ENCODE measurements at places on chromosomes 12 and 14.

DNA sequence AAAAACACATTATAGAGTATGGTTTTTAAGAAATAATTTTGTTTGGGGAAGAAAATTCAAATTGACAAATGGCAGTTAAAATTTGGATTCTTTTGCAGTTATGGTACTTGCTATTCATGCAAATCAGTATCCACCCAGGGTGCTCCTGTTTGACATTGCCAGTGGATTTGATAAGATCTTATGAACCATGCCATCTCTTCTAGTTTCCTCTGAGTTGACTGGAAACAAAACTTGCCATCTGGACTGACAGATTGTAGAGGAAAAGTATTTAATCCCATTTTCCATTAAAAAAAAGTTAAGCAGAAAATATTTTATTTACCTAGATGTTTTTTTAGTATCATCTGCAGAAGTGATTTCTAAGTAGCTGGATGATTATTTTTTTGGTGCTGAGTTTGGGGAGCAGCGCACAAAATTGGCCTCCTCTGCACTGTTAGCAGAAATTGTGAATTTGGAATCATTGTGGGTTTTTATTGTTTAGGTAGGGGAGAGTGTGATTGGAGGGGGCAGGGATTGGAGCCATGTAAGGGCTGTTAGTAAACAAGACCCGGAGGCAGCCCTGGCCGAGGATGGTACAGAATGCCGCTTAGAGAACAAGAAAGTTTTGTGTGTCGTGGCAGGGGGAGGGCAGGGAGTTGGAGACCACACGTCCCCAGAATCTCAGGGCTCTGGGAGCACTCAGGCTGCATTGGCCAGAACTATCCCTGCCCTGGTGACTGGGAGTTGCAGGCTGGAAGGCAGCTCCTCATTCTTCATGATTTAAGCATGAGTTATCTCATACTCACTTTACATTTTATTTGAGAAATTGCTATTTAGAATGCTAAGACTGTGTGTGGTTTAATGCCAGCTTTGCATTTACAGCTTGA, 56.6 kb downstream of the WDR20 start:
- no peak for DNase-seq

DNA sequence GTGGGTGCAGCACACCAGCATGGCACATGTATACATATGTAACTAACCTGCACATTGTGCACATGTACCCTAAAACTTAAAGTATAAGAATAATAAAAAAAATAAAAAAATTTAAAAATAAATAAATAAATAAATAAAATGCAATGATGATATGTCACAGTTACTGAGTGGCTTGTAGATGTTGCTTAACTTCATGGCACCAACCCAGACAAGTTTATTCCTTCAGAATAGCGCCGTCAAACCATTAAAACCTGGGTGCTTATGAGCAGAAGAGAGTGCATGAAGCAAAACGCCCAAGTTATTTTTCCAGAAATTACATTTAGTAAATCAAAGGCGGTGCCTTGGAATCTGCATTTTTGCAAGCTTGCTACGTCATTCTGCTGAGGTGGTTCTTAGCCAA, 417.9 kb downstream of the AEBP2 start:
- no peak for DNase-seq

GRCh38 chr14:68143341-68143841, 323.8 kb downstream of the RAD51B start:
- no peak for DNase-seq

GRCh38 chr14:99758872-99759545, 34.2 kb upstream of the EML1 start:
- DNase-seq: no peak

GRCh38 chr12:65510584-65511050, 232.1 kb downstream of the MSRB3 start:
- no peak for DNase-seq

- DNase-seq: no peak
These were observed 226.3 kb downstream of the ERC1 start for GRCh38 chr12:1217191-1217949.

GRCh38 chr12:122064780-122065588, 13.6 kb upstream of the MLXIP start:
- no peak for DNase-seq

DNA sequence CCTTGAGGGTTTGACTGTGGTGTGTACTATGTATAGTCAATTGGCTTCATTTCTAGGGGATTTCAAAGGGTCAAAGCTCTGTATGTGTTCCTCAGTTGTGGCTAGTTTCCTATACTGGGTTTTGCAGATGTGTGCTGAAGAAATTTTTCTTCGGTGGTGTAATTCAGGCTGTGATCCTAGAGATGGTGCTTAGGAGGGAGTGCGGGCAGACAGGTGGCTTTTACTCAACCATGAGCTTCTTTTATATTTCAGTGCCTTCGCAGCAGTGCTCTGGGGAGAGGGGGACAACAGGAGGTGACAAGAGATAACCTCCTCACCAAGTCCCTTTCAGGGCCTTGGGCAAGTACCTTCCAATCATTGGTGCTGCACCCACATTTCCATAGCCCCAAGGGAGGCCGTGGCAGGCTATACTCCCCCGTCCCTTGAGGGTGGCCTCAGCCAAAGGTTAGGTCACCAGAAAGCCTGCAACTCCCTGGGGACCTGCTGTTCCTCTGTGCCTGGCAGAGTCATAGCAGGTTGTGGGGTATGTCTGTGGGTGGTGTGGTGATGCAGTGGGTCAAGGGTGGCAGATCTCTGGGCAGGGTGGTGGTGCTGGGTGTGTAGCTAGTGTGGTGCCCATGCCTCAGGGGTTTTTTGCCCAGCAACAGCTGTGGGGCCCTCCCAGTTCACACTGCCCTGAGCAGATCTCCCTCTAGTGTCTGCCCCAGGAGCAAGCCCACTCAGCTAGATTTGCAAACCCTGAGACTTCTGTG, 37.0 kb upstream of the TMX1 start:
- no peak for DNase-seq

GRCh38 chr14:64681796-64682710, 22.2 kb upstream of the PLEKHG3 start:
- no peak for DNase-seq
